ENCODE measurements at places on chromosomes 5 and 9.
A peak's percentile ranks its signal among the peaks of the same experiment; 100 is the strongest.

- DNase-seq, result no peak
Measured at GRCh38 chr5:116313366-116313765, 228.5 kb downstream of the COMMD10 start.

- DNase-seq, result no peak
Measured at GRCh38 chr5:133715616-133716015, 103.3 kb upstream of the FSTL4 start.

DNA sequence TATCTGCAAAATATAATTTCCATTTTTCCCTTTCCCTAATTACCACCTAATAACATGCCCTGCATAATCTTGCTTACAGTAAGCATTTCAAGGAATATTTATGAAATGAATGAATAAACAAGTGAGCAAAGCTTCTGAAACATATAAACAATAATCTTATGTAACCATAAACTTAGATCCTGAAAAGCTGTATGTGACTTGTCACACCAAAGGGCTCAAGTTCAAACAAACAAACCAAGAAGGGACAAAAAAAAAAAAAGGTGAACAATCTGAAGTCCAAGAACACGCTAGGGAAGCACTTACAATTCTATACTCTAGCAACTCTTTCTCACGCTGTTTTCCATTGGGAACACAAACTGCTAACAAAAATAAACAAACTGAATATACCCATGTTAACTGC, 36.3 kb downstream of the PLPP1 start:
- no peak for DNase-seq

DNA sequence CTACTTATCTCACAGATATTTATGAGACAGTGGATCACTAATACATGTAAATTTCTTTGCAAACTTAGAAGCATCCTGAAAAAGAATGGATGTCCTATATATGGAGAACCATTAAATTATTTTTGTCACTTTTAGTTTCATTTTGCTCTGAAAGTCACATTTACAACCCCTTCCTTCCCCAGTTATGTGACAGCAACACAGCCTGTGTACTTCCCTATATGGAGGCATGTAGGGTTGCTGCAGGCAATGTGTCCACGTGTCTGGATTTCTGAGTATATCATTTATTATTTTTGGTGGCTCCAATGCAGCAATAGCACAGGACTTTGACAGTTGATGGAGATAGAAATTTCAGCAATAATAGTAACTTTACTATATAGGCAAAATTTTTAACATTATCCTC, 156.4 kb downstream of the ST8SIA4 start:
- no peak for DNase-seq

GRCh38 chr9:70392850-70393249, 21.6 kb downstream of the KLF9 start:
- no peak for DNase-seq

GRCh38 chr5:172223901-172224873, 30.2 kb downstream of the EFCAB9 start:
- DNase-seq, result no peak

DNA sequence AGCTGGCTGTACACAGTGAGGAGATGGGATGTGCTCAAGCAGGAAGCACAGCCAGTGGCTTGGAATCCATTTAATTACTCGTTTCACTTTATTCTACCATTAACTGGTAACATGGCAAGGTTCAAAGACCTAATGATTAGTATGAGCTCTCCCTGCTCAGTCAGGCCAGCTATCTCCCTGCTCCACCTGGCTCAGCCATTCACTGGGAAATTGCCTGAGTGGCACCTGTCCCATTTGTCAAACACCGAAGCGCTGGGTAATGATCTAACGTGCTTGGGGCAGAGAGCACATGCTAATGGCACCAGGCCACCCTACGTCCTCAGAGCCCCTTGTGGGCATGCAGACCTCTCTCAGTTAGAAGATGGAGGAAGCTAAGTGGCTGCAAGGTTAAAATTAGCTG, 162.2 kb downstream of the TTLL11 start:
- DNase-seq, result no peak

GRCh38 chr5:135990528-135991255, 35.9 kb upstream of the LECT2 start:
- DNase-seq, result no peak

- DNase-seq, result no peak
Measured at GRCh38 chr5:96408841-96409538, 24.1 kb downstream of the PCSK1 start.

DNA sequence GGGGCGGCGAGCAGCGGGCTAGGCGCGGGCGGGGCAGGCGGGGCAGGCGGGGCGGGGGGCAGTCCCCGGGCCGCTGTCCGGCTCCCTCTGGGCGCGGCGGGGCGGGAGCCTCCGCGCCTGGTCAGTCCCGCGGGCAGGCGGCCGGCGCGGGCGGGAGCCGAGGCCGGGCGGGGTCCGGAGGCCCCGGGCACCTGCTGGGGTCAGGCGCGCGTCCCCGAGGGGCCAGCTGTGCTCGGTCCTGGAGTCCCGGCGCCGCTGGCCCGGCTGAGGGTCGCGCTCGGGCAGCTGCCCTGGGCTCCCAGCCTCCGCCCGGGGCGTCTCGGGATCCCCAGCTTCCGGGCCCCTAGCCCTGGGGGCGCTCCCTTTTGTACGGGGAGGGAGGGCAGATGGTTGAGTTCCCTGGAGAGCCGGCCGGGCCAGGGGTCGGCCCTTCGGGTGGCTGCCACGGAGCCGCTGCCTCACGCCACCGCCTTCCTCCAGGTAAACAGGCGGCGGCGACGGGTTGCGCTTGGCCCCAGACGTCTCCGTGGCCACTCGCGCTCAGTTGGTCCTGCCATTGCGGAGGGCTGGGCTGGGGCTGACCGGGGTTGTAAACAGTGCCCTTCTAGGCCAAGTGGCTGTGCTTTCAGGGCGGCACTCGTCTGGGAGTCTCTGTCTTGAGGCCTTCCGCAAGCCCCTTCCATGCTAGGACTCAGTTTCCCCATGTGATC, 473 bp downstream of the ZBTB34 start:
- DNase-seq, result no peak

GRCh38 chr5:132263548-132264261, 6.2 kb downstream of the PDLIM4 start:
- no peak for DNase-seq

- DNase-seq, result no peak
Measured at GRCh38 chr5:66807743-66808142, 211.6 kb downstream of the MAST4 start.

DNA sequence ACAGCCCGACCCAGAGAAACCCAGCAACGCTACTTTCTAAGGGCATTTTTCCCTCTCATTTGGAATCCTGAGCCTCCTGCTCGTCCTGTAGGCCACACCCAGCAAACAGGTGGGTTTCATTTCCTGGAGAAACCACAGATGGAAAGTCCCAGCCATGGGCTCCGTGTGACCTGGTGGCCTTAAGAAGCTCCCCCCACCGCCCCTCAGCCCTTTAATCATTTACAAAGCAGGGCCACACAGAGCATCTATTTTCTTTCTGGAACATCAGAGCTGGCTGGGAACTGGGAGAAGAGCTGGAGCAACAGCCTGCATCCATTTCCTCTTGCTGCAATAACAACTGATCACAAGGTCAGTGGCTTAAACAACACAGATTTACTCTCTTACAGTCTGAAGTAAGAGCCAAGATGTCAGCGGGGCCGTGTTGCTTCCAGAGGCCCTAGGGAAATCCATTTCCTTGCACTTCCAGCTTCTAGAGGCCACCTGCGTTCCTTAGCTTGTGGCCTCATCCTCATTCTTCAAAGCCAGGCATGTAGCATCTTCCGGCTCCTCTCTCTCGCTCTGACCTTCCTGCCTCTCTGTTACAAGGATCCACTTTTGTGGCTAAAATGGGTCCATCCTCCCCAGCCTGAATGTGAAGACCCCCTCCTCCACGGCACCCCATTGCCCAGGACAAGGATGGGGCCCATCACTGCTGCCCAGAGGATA, 40.5 kb downstream of the C9orf50 start:
- no peak for DNase-seq

DNA sequence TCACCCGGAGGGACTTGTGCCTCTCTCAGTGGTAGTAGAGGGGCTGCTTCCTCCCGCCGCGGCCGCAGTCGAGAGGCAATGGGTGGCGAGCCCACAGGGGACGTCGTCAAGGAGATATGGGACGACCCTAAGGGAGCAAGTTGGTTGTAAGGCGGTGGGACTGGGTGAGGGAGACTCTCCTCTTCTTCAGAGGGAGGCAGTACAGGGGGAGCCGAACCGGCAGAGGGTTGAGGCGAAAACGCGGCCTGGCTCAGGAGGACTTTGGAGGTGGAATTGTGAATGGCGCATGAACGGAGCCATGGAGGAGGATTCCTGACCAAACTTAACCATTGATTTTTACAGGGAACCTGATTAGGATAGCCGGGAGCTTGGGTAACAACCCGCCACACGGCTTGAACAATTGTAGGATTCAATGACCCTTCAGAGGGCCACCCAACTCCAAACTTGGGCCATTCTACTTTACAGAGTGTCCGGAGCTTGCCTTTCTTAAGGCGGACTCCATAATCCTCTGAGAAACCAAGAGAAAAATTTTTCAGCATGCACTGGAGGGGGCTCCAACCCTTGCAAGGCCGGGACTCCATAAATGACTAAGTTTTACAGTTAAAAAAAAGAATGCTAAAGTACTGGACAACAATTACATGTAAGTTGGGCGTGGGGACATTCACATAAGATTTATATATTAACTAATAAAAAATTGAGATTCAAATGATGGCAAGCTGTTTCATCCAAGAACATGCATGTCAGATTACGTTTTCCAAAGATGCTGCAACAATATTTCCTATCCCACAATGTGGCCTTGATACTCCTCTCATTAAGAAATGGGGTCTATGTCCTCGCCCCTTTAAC, 19.4 kb upstream of the RHOBTB3 start:
- no peak for DNase-seq

- DNase-seq, result peak; percentile 38
Measured at GRCh38 chr9:1837453-1838084, 177.6 kb upstream of the SMARCA2 start.

- DNase-seq, result no peak
Measured at GRCh38 chr9:120536949-120537640, 42.9 kb downstream of the CDK5RAP2 start.

- DNase-seq, result no peak
Measured at GRCh38 chr9:77512876-77513275, 135.2 kb downstream of the GNA14 start.

DNA sequence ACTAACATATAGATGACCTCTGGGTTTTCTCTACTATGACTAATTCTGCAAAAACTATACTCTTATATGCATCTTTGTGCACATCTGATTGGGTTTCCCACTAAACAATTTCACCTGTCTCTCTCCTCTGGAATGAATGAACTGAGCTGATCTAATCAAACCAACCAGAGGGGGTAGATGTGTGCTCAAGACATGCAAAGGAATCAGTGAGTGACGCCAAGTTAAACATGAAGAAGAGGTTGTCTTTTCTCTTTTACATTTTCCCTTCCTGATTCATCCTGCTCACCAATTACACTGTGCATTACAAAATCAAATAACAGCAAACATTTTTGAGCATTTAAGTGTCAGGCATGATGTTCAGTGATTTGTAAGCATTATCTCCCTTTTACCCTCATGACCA, 29.6 kb upstream of the GRXCR2 start:
- DNase-seq, result no peak

- DNase-seq, result no peak
Measured at GRCh38 chr9:93166699-93167098, 17.2 kb upstream of the WNK2 start.

DNA sequence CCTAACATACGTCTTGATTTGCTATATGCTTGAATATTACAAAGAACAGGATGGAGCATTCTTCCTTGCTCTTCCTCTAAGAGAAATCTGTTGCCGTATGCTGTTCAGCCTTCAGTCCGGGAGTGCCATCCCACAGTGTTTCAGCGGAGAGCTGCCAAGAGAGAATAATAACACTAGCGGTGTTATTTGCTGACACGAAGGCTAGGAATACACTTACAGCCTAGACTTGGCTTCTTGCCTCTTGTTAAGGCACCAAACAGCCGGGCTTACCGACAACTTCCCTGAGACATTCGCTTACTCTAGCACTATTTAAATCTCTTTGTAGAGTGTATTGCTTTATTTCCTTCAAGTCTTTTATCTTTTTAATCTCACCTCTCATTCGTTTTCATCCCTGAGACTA, 31.4 kb downstream of the KCTD16 start:
- DNase-seq, result no peak

GRCh38 chr5:891837-892393, 686 bp downstream of the BRD9 start:
- no peak for DNase-seq

DNA sequence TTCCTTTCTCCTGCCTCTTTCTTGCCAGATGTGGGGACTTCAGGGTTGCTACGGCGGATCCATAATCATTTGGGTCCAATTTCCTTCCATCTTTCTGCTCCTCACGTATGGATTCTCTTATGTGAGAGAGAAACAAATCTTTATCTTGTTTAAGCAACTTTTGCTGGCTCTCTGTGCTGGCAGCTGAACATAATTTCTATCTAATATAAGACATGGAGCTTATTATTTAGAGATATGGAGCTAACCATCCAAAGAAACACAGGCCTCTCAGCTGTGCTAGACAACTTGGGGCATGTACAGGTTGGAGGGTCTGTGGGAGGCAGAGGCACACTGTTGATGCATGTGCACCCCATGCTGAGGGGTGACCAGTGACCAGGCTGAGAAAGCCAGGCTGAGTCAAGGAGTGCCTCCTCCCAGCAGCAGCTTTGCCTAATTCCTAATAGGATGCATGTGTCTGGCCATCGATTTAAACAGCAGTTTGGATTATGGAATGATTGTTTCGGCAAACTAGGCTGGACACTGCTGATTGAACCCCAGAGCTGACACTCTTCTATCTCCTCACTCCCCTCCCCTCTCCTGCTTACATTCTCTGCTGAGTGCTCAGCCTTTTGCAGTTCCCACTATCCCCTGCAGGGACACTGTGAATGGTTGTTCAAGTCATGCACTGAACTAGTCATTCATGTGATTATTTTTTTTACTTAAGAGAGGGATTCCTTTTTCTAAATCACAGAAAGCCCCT, 195.8 kb downstream of the ERCC6L2 start:
- no peak for DNase-seq

DNA sequence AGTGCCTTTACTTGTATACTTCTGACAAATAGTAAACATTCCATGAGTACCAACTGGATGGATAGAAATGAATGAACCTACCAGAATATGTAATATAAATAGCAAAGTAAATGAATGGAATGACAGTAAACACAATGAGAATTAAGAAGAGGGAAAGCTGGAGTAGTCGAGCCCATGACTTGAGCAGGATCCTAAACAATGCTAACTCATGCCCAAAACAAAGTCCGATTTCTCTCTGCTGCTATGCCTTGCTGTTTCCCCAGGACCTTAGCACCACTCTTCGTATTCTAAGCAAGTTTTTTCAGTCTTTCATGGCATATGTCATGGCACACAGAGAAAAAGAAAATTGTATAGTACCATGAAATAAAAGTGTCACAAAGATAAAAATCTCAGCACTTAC, 1.8 kb downstream of the XPA start:
- no peak for DNase-seq

DNA sequence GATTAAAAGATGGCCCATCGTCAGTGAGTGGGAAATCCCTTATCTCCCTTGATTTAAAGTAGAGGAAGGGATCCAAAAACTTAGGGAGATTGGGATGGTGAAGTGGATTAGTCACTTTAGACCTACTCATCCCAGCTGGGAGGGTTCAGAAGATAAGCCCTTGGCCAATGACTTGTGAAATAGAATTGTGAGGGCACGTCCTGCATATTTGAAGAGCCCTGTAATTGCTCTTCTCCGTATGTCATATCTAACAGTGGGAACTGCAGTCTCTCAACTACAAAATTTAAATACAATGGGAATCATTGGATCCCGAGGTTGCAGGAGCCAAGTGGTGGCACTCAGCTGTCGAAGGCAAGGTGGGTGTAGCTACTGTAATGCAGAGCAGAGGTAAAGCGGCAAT, 65.4 kb upstream of the C9orf72 start:
- DNase-seq, result no peak

GRCh38 chr9:91147079-91147708, 214.5 kb downstream of the AUH start:
- no peak for DNase-seq

Measured in NCI-H187 treated with DMSO at 0.1 percent for 48 hours (cell line).